Activated T-helper 1 cell treated with anti-CD3 and anti-CD28 coated beads, Interleukin-12 subunit alpha, Interleukin-12 subunit beta, Interleukin-2, Interleukin-4 antibody, amounts not matched to agents 30 ng/mL and 10 ng/mL and 1 ng/mL, durations not matched to agents 14 hours and 24 hours and 36 hours (primary cell): ENCODE measurements at places on chromosomes 7 and 10. TPM values are rescaled to one million over a fixed set of nuclear protein-coding genes. Genes with fewer than 3 reads are reported as not detected.

DNA sequence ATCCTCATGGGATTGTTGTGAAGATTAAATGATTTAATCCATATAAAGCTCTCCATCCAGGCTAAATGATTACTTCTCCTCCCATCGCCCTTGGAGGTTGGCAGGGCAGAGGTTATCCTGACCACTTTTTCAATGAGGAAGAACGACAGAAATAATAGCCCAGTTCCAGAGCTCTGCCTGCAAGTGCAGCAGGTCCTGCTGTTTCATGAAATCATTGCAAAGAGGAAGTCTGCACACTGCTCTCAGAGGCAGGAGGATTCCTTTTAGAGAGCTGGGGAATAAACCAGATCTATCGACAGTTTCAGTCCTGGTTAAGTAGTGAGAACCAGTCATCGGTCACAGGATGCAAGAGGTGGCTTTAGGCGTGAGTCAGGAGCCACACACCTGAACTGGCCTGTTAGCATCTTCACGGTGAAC, 25.0 kb upstream of the CDH23 start:
- DNase-seq, result no peak

The FLNC gene
- total RNA-seq, result 0.03 and 0.07 TPM in 2 replicates

The CYP2C9 gene
- not detected in 2 replicates for total RNA-seq

DNA sequence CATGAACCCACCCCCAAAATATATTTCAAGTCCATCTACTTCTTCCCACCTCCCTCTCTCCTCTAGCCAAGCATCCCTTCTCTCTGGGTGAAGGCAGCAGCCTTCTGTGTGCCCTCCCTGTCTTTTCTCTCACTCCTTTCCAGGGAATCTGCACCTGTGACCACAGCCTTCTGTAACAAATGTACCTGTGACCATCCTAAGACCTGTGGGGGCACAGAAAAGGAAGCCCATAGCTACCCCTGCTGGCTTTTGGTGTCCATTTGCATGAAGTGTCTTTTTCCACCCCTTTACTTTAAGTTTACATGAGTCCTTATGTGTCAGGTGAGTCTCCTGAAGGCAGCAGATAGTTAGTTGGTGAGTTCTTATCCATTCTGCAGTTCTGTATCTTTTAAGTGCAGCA, 2.0 kb upstream of the TBXAS1 start:
- DNase-seq, result no peak

GRCh38 chr7:79822620-79823240, 311.9 kb upstream of the GNAI1 start:
- no peak for DNase-seq

DNA sequence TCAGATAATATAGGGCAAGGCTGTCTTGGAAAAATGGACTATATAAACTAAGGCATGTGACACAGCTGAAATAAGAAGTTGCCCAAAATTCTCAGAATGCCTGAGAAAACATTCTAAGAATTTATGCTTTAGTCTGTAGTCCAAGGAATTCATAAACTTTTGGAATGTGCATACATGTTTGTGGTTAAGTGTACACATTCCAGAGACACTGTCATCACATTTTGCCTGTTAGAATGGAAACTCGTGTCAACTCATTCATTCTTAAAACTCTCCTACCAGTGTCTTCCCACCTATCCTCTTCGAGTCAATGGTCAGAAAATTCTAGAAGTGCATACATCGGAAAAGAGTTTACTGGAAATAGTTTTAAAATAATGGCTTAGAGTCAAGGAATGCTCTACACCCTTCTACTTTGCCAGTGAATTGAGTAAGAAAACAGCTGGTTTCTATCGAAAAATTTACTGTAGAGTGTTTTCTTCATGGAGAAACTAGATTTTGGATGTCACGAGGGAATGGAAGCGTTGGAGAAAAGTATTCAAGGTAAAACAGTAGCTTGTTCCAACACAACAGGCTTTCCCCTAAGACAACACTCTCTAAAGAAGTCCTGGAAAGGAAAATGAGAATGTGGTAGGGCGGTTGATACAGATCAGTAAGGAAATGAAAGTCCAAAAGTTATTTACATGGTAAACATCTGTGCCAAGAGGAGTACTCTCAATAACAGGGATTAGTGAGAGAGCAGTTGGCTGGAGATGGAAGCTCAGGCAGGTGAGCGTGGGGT, 1177.6 kb upstream of the C7orf33 start:
- DNase-seq, result no peak

DNA sequence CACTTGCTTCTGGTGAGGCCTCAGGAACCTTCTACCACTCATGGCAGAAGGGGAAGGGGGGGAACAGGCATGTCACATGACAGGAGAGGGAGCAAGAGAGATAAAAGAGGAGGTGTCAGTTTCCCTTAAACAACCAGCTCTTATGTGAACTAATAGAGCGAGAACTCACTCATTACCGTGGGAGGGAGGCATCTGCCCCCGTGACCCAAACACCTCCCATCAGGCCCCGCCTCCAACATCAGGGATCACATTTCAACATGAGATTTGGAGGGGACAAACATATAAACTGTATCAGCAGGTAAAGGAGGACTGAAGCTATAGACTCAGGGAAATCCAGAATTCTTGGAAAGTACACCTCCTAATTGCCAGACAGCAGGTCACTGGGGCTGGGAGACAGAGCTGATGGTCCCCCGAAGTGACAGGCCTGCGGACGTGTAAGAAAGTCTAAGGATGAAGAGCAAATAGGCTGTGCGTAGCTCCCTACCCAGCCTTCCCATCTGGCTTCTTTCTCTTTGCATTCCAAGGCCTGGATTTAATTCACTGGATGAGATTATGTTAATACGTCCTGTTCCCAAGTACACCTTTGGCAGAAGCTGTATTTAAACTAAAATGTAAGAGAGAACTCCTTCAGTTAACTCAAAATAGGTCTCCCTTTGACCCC, 186.7 kb upstream of the LYZL2 start:
- no peak for DNase-seq

The FKBP6 gene
- total RNA-seq, result not detected in 2 replicates

The RNF32 gene
- total RNA-seq, result 2.1 and 2.2 TPM in 2 replicates

DNA sequence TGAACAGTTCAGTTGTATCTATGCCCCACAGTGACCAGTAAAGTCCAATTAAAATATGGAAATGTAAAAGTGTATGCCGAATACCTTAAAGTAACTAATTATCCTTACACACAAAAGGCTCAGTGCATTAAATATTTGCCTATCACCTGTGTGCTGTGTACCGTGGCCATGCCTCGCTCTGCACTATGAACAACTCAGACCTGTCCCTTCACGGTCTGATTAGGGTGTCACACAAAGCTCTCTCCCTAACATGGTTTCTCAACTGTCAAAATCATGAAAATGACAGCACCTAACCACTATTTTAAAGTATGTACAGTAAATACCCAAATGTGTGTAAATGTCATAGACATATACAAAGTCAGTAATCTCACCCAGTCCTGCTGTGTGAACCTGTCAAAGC, 43.1 kb downstream of the STK17A start:
- DNase-seq, result no peak

GRCh38 chr7:14018751-14019150, 29.3 kb upstream of the ETV1 start:
- DNase-seq, result no peak

GRCh38 chr10:109880886-109881768, 42.2 kb downstream of the XPNPEP1 start:
- no peak for DNase-seq

The CHN2 gene
- total RNA-seq, result not detected in 2 replicates

DNA sequence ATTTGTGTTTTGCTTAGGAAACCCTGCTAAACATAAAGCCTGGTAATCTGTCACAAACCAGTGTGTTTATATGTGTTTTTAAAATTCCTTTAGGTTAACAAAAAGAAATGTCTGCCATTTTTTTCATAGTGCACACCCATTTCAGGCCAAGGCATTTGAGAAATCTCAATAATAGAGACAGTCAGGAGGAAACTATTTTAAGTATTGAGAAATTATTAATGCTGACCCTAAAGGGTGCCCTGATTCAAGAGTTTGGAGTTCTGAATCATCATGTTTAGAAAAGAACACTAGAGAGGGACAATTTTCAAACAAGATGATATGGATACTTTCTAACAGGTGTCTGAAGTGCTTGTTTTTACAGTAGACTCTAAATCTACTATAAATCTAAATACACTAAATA, 28.7 kb downstream of the MALRD1 start:
- no peak for DNase-seq

The TAS2R5 gene
- 0.67 and 0.98 TPM in 2 replicates for total RNA-seq

The CTAGE4 gene
- 0.75 and 1.1 TPM in 2 replicates for total RNA-seq

GRCh38 chr10:106757521-106757920, 407.0 kb downstream of the SORCS1 start:
- no peak for DNase-seq

The SYT15 gene
- 0.96 and 1.5 TPM in 2 replicates for total RNA-seq

- DNase-seq, result no peak
Measured at GRCh38 chr7:102944241-102944640, 31.4 kb downstream of the LRRC17 start.

DNA sequence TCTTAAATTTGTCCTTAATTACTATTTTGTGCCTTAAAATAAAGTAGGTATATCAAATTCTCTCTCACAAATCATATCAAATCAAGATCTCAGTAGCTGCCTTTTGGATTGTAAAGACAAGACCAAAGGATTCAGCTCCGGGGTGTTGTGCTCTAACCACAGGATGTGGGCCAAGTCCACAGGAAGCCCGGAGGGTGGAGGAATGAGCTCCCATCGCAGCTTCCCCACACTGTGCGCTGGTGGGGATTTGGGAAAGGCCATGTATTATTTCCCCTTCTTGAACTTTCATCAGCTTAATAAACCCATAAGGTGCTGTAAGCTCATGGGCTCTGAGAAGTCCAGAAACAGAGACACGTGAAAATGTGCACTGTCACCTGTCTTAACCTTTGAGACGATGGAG, 241.6 kb upstream of the TCERG1L start:
- no peak for DNase-seq

- DNase-seq, result no peak
Measured at GRCh38 chr10:93458821-93459257, 23.3 kb downstream of the MYOF start.

DNA sequence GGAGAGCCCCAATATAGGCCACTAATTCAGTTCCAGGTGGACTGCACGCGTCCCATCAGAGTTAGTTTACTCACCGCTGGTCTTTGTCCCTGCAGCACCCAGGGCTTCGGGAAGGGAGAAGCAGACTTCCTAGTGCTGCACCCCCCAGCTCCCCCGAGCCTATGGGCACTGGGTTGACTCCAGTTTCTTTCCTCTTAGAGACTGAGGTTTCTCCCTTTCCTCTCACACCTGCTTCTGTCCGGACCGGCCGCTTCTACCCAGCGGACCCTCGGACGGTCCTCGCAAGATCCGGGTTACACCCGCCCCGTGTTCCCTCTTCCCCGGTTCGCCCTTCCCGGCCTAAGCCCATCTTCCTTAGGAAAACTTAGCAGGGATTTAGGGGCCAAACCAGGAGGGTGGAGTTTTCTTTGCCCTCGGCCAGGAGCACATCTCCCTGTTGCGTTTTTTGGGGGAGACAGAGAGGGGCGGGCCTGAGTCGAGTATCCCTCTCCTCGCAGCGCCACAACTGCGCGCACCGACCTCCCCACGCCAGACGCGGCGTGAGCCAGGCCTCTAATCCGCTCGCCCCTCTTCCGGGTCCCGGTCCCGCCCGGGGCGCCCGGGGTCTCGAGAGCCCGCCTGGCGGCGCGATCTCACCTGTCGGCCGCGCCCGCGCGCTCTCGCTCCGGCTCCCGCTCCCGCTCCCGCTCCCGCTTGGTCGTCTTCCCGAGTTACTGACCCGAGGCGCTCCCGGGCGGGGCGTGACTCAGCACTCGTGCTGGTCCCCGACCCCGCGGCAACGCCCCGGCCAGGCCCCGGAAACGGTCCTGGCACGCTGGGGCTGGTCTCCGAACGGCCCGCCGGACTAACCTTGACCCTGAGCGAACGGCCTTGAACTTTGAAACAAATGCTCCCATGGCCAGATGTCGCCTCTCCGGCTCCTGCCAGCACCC, at the start of gene AIFM2:
TSS of gene AIFM2 (minus strand) at position 728 of the 932 bp plus-strand sequence. CDS start 8,741 bp downstream, outside the sequence.
- no peak for DNase-seq

The AP1S1 gene
- 45.7 and 53.3 TPM in 2 replicates for total RNA-seq

The FEZF1 gene
- total RNA-seq, result not detected in 2 replicates

GRCh38 chr7:121178869-121179497, 149.8 kb upstream of the WNT16 start:
- DNase-seq, result no peak

DNA sequence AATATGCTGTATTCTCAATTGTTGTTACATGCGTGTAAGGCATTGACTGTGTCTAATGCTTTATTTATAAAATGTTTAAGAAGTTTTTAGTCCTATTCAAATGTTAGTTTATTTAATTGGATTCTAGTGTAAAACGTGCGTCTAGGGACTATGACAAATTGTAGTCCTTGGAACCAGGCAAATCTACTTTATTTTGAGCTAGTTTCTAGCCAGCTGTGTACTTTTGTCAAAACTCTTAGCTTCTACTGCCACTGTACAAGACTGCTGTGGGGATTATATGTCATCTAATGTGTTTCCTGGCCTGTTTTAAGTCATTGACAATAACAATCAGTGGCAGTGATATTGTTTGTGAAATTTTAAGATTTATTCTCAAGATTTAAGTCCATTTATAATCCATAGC, 220.5 kb upstream of the SEMA3D start:
- DNase-seq, result no peak

DNA sequence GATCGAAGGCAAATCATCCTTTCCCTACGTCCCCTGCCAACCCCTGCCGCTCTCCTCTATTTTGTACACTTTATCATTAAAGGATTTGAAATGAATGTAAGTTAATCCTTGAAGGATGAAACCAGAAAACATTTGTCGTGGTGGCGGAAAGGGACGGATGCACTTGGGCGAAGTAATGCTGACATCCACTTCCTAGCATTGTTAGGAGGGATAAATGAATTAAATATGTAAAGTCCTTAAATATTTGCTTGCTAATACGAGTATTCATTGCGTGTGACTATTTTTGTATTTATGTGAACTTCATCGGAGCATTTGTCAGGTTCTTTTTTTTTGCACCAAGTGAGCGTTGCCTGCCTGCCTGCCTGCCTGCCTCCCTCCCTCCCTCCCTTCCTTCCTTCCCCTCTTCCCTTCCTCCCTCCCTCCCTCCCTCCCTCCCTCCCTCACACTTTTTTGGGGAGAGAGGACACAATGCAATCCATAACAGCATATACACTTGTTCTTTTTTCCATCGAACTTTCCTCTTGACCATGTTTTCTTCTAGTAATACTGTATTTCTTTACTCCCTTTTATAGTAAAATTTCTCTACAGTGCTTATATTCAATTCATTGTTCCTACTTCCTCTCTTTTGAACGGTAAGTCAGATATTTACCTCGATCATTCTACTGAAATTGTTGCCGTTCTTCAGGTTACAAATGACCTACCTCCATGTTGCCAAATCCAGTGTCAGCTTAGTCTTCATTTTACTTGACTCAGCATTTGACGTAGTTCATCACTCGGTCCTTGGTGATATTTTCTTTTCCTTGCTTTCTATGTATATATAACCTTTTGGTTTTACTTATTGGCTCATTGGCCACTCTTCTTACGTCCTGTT, 831 bp downstream of the CCDC7 start:
- no peak for DNase-seq
